ENCODE measurements at places on chromosomes 2 and 18.
A peak's percentile ranks its signal among the peaks of the same experiment; 100 is the strongest.

DNA sequence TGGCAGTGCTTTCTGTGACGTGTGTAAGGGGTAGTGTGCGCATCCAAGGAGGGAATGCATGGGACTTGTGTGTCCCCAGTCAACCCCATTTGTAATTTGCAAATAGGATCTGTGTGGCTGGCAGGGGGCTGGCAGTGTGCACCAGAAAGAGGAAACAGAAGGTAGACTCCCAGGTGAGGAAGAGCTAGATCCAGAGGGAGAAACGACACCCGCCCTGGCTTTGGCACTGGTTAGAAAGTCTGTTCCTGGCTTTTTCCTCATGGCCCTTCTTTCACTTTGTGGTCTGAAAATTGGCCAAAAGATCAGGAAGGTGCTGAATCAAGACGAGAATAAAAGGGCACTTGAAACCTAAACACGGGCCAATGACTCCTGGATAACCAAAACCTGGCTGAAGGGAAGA lies 33.3 kb downstream of the PRKCE start:
- DNase-seq = no peak

GRCh38 chr2:172345956-172346555 lies 81.3 kb upstream of the ITGA6 start:
- DNase-seq = no peak

DNA sequence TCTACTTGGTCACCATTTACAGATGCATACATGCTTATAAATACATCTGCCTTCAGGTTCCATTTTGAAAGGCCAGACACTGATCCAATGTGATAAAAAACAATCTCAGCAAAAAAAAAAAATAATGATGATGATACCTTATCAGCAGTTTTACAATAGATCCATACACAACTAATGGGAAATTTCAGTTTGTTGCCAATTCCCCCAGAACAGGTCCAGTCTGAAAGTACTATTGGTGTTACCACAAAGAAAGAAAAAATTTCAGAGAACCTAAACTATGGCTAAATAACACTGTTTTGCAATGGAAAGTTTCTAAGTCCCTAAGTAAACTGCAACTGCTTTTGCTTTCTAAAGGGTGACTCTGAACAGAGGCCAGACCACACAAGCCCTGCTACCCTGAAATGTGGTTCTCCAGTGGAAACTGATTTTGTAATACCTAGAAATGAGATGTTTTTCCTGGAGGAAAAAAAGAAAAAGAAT lies 54.1 kb downstream of the LPIN2 start:
- peak; percentile 12 for DNase-seq

GRCh38 chr2:128196471-128196931 lies 105.5 kb downstream of the UGGT1 start:
- no peak for DNase-seq

- DNase-seq = no peak
These were observed 41.1 kb downstream of the LIMS1 start for GRCh38 chr2:108575132-108575966.

- DNase-seq = no peak
These were observed 92.3 kb downstream of the MGAT5 start for GRCh38 chr2:134346141-134346540.

- DNase-seq = no peak
These were observed 3.2 kb upstream of the GLS start for GRCh38 chr2:190877436-190877835.

- DNase-seq = no peak
These were observed 111.8 kb downstream of the STPG4 start for GRCh38 chr2:47043142-47043890.

- no peak for DNase-seq
These were observed 107.8 kb downstream of the PRELID3A start for GRCh38 chr18:12515550-12515949.

- DNase-seq = no peak
These were observed 31.8 kb downstream of the STRADB start for GRCh38 chr2:201483342-201483741.

DNA sequence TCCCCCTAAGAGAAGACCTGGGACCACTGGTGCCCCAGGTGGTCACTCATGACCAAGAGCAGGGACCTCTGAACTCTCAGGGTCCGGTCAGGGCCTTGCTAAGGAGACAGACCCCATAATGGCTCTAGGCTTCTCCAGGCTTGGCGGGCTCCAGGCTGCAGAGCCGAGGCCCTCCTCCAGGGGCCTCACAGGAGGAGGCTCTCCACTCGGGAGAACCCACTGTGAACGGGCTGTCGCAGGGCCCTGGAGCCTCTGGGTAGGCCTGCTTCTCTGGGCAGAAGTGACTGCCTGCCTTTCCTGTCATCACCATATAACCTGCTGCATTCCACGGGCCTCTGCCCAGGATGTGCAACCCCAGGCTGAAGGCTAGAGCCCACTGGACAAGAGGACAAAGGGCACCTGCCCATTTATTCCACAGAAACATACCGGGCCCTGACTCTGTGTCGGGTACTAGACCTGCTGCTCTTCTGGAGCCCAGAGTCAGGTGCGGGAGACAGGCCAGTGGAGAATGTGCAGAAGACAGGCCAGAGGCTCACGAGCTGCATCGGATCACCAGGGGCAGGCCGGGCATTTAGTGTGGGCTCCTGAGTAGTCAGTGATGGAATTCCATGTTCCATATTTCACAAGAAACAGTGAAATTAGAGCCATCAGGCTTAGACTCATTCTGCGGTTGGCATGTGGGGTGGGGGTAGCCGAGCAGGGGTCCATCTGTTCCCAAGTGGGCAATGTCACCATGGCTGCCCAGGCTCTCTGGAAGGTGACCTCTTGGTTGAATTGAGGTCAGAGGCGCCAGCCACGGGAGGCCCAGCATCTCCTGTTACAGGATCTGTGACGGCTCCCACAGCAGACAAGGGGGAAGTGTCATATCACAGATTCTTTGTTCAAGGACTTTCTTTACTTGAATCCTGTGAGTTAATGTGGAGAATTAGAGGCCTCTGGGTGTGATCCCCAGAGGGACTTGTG lies 220.8 kb downstream of the SH3RF3 start:
- DNase-seq = no peak

DNA sequence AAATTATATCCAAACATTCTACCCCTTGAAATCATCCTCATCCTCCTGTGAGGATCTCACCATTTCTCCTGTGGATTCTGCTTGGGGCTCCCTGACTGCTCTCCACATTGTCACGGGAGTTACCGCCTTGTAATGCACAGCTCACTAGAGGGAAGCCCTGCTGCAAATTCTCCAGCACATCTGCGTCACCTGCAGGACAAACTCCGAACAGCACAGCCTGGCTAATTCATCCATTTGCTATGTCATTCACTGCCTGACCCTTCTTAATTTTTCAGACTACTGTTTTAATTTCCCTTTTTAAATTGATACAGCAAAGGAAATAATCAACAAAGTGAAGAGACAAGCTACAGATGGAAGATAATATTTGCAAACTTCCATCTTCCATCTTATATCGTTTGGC lies 627.4 kb downstream of the FBXO15 start:
- DNase-seq = no peak

GRCh38 chr2:216493334-216493685 lies 5.3 kb upstream of the RPL37A start:
- DNase-seq = no peak

DNA sequence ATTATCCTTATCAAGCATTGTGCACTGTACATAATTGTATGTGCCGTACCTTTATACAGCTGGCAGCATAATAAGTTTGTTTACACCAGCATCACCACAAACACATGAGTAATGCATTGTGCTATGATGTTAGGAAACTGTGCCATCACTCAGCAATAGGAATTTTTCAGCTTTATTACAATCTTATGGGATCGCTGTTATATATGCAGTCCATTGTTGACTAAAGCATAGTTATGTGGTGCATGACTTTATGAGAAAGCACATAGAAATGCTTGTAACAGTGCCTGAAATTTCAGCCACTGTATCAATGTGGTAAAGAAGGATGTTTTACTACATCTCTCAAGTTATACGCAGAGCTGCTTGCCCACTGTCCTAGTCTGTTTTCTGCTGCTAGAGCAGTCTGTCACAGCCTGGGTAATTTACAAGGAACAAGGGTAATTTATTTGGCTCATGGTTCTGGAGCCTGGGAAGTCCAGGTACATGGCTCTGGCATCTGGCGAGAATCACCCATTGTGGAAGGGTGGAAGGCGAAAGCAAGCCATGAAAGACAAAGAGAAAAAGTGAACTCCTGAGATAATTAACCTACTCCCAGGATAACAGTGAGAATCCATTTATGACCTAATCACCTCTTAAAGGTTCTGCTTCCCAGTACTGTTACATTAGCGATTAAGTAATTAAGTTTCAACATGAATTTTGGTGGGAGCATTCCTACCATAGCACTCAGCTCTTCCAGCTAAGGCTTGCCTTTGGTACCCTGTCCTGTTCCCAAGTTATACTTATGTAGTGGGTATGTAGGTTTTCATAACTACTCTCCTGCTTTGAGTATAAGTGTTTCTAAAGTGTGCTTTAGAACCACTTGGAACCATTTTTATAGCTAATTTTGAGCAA lies 4.6 kb downstream of the MAP3K20 start:
- DNase-seq = no peak

- DNase-seq = no peak
These were observed 236.9 kb downstream of the BCL11A start for GRCh38 chr2:60316381-60317033.

GRCh38 chr18:57792631-57793301 lies 10.3 kb downstream of the ATP8B1 start:
- no peak for DNase-seq

DNA sequence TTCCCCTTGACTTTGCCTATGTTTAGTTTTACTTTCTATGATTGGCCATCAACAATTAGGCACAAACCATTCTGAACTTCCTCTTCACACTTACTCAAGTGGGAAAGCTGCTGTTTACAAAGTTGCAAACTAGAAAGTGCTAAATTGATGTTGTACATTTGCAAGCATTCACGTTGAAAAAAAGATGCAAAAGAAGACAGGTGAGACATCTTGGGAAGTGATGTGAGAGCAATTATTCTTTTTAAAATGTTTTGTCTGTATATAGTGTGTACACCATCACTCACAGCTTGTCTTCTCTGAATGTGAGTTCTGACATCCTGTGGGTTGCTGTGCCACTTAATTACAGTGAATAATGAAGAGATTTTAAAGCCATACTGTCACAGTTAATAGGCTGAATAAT lies 874.1 kb upstream of the LRATD1 start:
- no peak for DNase-seq

- DNase-seq = no peak
These were observed 122.3 kb downstream of the NEDD4L start for GRCh38 chr18:58166278-58166844.

GRCh38 chr18:39341129-39341528 lies 1775.5 kb upstream of the CELF4 start:
- no peak for DNase-seq

GRCh38 chr2:105677901-105678300 lies 66.8 kb upstream of the NCK2 start:
- no peak for DNase-seq

DNA sequence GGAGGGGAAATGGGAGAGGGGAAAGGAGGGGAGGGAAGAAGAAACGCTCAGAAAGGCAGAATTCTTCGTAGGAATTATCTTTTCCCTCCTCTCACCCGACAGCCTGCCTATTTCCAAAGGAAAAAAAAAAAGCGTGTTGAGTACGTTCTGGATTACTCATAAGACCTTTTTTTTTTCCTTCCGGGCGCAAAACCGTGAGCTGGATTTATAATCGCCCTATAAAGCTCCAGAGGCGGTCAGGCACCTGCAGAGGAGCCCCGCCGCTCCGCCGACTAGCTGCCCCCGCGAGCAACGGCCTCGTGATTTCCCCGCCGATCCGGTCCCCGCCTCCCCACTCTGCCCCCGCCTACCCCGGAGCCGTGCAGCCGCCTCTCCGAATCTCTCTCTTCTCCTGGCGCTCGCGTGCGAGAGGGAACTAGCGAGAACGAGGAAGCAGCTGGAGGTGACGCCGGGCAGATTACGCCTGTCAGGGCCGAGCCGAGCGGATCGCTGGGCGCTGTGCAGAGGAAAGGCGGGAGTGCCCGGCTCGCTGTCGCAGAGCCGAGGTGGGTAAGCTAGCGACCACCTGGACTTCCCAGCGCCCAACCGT lies at the start of gene GAD1:
TSS of gene GAD1 (plus strand) at position 384 of the 589 bp plus-strand sequence. CDS start 1,705 bp downstream, outside the sequence.
- DNase-seq = peak; percentile 24

DNA sequence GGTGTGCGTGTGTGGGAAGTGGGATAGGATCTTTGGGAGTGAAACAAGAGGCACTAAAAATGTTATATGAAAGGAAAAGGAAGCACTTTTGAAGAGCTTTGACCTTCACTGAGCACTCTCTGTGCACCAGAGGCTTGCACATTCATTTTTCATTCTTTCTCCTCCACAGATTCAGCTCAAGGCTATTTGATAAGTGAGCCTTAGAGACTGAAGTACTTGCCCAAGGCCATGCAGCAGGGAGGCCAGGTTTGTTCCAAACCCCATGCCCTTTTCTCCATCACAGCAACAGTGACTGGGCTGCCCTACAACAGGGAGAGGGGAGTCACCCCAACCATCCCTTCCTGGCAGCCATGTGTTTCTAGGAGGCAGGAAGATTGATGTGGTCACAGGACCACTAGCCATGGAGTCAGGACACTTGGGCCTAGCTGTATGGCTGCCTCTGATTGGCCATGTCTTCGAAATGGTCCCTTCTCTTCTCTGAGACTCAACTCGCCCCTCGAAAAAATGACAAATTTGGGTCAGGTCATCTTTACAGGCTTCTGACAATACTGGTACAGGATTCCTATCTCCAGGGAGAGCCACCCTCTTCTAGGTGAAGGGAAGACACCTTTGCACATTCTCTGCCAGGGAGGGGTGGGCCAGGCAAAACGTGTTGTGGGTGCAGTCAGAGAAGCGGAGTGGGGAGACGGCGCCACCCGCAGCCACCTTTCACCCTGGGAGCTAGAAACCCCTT lies 123.5 kb upstream of the MYCN start:
- no peak for DNase-seq

DNA sequence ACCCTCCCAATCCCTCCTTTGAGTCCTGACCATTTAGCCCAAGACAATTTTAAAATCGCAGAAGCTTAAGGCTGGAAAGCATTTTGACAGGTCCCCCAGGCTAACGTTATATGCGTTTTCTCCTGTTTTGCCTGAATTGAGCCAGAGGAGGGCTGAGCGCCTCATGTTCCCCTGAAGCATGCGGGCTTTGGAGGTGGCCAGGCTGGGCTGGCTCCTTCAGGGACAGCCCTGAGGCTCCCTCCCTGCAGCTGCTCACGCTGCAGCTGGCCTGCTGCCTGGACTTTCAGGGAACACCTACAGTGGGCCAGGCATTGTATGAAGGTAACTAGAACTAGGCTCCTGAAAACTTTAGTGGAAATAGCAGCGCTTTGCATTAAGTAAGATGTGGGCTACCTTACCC lies 179.2 kb downstream of the ACKR3 start:
- DNase-seq = no peak

DNA sequence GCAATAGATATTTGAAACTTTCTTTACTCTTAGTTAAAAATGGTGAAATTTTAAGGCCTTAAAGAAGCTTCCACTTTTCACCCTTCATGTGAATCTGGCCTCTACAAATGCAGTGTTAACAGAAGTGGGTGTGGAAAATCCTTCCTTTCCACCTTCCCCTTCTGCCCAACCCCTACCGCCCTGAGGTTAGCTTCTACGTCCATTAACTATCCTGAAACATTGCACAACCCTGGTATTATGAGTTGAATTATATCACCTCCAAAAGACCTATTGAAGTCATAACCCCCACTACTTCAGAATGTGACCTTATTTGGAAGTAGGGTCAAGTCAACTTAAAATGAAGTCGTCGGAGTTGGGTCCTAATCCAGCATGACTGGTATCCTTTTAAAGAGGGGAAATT lies 80.8 kb upstream of the ACSL3 start:
- DNase-seq = no peak

Data from stimulated activated naive CD4-positive, alpha-beta T cell (primary cell).